Lung (tissue), 17 donors: ENCODE measurements at places on chromosomes 16 and 17.

GRCh38 chr17:6639586-6640535, 650 bp downstream of the KIAA0753 start:
- H3K36me3 ChIP-seq = peaks cover 8% of the 10 kb centered on the region
- H3K27ac ChIP-seq = peak overlapping the region; percentile 91
- DNase-seq = no peak

DNA sequence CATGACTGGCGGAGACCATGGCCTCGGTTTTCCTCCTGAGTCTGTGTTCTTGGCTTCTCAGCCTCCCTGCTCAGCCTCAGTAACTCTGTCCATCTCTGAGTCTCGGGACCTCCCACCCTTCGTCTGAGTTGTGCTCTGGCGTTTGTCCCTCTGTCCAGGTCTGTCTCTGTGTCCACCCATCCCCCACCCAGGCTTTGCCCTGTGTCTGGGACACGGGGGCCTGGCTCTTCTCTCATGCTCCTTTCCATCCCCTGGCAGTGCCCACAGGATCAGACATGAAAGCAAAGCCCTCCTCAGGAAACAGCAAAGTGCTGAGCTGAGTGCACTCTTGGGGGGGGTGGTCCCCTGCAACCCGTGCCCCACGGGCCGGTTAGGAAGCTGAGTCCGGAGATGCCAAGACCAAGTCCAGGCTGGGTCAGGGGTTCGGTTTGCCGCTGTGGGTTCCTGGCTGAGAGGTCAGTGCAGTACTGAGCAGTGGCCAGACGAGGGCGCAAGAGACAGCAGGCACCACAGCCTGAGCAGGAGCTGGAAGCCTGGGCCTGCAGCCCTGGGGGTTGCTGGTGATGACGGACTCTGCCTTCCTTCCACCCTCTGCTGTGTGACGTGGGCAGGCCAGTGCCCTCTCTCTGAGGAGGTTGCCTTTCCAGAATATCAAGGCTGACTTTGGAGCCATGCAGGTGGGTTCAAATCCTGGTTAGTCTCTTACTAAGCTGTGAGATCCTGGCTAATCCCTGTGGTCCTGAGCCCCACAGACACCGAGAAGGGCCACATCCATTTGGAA, 2.5 kb downstream of the P2RX1 start:
- no peak overlapping the region for H3K4me3 ChIP-seq
- H3K36me3 ChIP-seq = no peaks in the 10 kb centered on the region
- peaks cover 33% of the 10 kb centered on the region for H3K4me1 ChIP-seq

- no peak overlapping the region for H3K27ac ChIP-seq
- no peak for DNase-seq
- H3K36me3 ChIP-seq = no peaks in the 10 kb centered on the region
- H3K4me1 ChIP-seq = no peaks in the 10 kb centered on the region
Observed at GRCh38 chr17:4405038-4405669, 28.6 kb upstream of the SPNS3 start.

- peak overlapping the region; percentile 81 for H3K4me3 ChIP-seq
- H3K4me1 ChIP-seq = peaks cover 5% of the 10 kb centered on the region
- H3K27ac ChIP-seq = peak overlapping the region; percentile 1
- DNase-seq = no peak
- H3K36me3 ChIP-seq = no peaks in the 10 kb centered on the region
- H3K27me3 ChIP-seq = no peaks in the 10 kb centered on the region
Observed at GRCh38 chr16:87490096-87490798, 2.6 kb downstream of the ZCCHC14 start.

GRCh38 chr17:74252211-74252610, 21.8 kb upstream of the DNAI2 start:
- no peaks in the 10 kb centered on the region for H3K27me3 ChIP-seq
- H3K4me1 ChIP-seq = no peaks in the 10 kb centered on the region
- H3K27ac ChIP-seq = no peak overlapping the region
- H3K4me3 ChIP-seq = no peak overlapping the region
- no peaks in the 10 kb centered on the region for H3K36me3 ChIP-seq
- DNase-seq = no peak

- no peak overlapping the region for H3K27ac ChIP-seq
- H3K27me3 ChIP-seq = no peaks in the 10 kb centered on the region
- peaks cover 3% of the 10 kb centered on the region for H3K4me1 ChIP-seq
- peaks cover 44% of the 10 kb centered on the region for H3K36me3 ChIP-seq
Observed at GRCh38 chr16:23407436-23408127, 45.4 kb downstream of the COG7 start.

DNA sequence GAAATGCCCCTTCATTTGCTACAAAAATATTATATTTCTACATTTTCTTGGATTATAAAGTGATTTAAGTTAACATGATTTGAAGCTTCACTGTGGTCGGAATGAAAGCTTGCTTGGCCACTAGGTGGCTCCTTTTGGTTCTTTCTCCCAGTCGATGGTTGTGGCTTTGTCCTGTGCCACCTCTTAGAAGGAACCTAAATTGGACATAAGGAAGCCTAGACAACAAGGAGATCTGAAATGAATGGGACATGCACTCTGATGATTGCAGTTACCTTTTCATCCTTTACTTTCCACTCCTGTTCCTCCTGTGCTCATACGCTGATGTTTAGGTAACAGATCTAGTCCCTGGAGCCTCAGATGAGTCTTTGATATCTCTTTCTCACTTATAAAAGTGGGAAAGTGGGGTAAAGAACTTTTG, 39.2 kb downstream of the FTO start:
- no peaks in the 10 kb centered on the region for H3K27me3 ChIP-seq
- H3K4me1 ChIP-seq = no peaks in the 10 kb centered on the region
- no peaks in the 10 kb centered on the region for H3K36me3 ChIP-seq
- no peak for DNase-seq

GRCh38 chr16:11349599-11350276, 4.5 kb downstream of the RMI2 start:
- H3K27ac ChIP-seq = no peak overlapping the region
- no peaks in the 10 kb centered on the region for H3K4me1 ChIP-seq
- peak; percentile 99 for DNase-seq
- H3K4me3 ChIP-seq = no peak overlapping the region

- peak overlapping the region; percentile 78 for H3K4me3 ChIP-seq
- no peaks in the 10 kb centered on the region for H3K36me3 ChIP-seq
- DNase-seq = no peak
- peaks cover 8% of the 10 kb centered on the region for H3K4me1 ChIP-seq
Observed at GRCh38 chr16:69564845-69565670, 708 bp upstream of the NFAT5 start.

DNA sequence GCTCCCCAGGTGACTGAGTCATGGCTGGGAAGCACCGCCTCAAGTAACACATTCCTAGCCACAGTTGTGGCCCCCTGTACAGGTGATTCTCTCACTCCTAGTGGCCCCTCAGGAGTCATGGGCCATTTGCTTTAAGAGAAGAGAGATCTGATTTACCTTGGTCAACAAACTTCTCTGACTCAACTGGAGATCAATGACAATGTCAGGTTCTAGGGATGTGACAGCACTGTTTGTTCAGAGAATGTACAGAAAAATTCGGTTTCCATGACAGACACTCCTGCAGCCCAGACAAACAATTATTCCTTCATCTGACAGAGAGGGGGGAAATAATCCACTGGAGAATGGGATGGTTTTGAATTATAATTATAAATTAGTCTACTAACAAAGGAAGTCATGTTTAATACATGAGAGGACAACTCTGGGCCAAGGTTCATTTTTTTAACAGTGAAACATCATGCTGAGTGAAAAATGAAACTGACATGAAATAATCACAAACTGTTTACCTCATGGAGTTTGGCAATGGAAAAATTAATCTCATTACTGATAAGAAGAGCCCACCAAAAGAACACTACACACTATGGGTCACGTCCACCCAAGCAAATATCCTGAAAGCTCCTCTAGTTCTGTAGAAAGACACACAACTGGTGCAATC, 9.7 kb downstream of the ERN1 start:
- H3K4me3 ChIP-seq = no peak overlapping the region
- H3K27ac ChIP-seq = no peak overlapping the region
- H3K36me3 ChIP-seq = no peaks in the 10 kb centered on the region
- no peak for DNase-seq

GRCh38 chr17:32520104-32520701, 33.4 kb downstream of the CDK5R1 start:
- DNase-seq = peak; percentile 69
- H3K27me3 ChIP-seq = no peaks in the 10 kb centered on the region
- no peaks in the 10 kb centered on the region for H3K4me1 ChIP-seq
- H3K36me3 ChIP-seq = no peaks in the 10 kb centered on the region

- no peaks in the 10 kb centered on the region for H3K36me3 ChIP-seq
- no peak for DNase-seq
- no peak overlapping the region for H3K27ac ChIP-seq
- no peaks in the 10 kb centered on the region for H3K4me1 ChIP-seq
- H3K4me3 ChIP-seq = no peak overlapping the region
- no peaks in the 10 kb centered on the region for H3K27me3 ChIP-seq
Observed at GRCh38 chr16:53668869-53669268, 34.8 kb downstream of the RPGRIP1L start.

DNA sequence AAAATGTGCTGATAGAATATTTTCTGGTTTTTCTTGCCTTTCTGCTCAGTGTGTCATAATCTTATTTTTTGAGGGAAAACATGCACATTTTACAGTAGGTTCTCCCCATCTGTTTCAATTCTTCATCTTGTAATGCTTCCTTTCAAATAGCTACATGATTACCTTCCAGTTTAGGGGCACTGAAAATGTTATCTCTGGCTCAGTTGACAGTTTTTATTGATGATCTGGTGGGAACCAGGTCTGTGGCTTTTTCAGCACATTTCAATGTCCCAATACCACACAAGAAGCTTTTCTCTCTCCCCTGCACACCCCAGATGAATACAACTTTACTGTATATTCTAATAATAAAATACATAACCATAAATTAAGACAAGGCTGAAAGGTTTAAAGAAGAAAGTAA, 36.5 kb downstream of the FTO start:
- no peaks in the 10 kb centered on the region for H3K27me3 ChIP-seq
- no peaks in the 10 kb centered on the region for H3K4me1 ChIP-seq
- DNase-seq = no peak

GRCh38 chr17:49514071-49514721, 19.1 kb downstream of the NGFR start:
- H3K36me3 ChIP-seq = no peaks in the 10 kb centered on the region
- H3K4me3 ChIP-seq = no peak overlapping the region
- no peak overlapping the region for H3K27ac ChIP-seq
- H3K27me3 ChIP-seq = no peaks in the 10 kb centered on the region
- H3K4me1 ChIP-seq = peaks cover 4% of the 10 kb centered on the region

DNA sequence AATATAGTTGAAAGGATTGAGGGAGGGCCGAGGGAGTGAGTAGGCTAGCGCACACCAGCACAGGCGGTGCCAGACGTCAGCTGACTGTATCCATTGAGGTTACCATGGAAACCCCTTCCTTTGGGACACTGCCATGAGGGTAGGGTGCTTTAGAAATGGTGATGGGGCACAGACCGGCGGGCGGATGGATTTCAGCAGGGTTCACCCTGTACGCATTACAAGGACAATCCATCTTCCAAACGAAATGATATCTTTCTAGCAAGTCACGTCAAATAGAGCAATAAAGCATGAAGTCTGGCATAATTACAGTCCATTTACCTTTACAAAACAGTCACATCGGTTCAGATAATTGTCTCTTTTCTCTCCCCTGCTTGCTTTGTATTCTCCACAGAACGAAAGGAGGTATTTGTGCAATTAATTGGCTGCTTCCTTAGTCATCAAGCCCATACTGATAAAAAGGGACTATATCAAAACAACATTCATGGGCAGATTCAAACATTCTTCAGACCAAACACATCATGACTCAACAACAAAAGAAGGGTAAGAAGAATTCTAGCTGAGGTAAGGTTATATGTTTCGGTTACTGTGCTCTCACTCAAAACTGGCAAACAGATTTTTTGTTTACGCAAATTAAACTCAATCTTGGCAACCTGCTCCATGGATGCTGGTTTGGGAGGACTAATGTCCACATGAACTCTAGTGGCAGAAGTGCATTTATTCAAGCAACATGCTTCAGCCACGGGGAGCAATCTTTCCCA, 140.6 kb downstream of the CDK5R1 start:
- no peaks in the 10 kb centered on the region for H3K27me3 ChIP-seq
- no peak overlapping the region for H3K27ac ChIP-seq
- H3K4me3 ChIP-seq = no peak overlapping the region
- DNase-seq = peak; percentile 61
- no peaks in the 10 kb centered on the region for H3K36me3 ChIP-seq
- peaks cover 3% of the 10 kb centered on the region for H3K4me1 ChIP-seq

DNA sequence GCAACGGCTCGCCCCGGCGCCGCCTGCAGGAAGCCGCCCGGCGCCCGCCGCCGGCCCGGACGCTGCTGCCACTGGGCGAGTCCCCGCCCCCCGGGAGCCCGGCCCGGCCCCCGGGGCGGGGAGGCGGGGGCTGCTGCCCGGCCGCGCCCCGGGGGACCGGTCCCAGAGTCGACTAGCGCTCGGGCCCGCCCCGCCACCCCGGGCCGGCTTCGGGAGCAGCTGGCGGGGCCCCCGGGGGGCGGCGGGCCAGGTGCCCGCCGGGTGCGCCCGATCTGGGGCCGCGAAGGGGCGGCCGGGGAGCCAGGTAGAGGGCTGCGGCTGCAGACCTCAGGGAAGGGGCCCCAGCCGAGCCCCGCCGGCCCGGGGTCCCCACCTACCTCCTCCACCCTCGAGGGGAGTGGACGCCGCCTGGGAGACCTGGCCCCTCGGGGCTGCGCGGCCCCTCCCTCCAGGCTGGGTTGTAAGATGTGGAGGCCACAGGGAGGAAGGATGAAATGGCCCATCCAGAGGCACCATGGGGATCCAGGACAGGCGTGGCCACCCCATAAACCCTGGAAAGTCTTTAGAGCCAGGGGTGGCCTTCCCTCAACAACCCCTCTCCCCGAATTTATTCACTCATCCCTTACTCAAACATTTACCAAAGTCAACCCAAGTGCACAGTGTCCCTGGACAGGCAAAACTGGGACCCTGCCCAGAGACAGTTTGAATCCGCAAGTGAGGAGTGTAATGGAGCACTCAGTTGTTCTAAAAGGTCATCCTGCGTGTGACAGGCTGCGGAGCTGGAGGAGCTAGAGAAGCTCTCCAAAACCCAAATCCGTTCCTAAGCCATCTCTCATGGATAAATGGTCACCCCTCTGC, at the start of gene CDYL2:
Gene CDYL2 (minus strand): TSS at position 73 of the 858 bp plus-strand sequence. CDS start 425 bp downstream, outside the sequence.
- H3K27me3 ChIP-seq = no peaks in the 10 kb centered on the region
- DNase-seq = peak; percentile 21
- no peaks in the 10 kb centered on the region for H3K36me3 ChIP-seq

DNA sequence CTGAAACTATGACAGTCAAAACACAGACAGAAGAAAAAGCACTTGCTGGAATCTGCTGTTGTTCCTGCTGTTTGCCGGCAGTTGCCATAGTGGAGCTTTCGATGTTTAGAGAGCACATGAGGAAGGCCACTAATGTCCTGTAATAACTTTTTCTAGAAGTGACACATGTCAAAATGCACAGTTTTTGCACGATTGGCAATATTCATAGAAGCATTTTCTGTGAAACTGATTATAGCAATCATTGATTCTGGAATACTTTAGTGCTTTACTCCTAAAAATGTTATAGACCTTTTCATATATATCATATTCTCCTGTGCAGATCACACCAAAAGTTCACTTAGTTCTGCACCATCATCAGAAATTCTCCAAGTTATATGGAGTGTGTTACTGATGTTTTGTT, 407.0 kb upstream of the SOX9 start:
- no peaks in the 10 kb centered on the region for H3K4me1 ChIP-seq
- no peaks in the 10 kb centered on the region for H3K27me3 ChIP-seq
- no peak for DNase-seq
- no peaks in the 10 kb centered on the region for H3K36me3 ChIP-seq

- peaks cover 15% of the 10 kb centered on the region for H3K36me3 ChIP-seq
- peak; percentile 93 for DNase-seq
- no peaks in the 10 kb centered on the region for H3K27me3 ChIP-seq
Observed at GRCh38 chr16:50802000-50802399, 60.1 kb downstream of the CYLD start.

GRCh38 chr16:22970209-22970865, 156.4 kb downstream of the HS3ST2 start:
- DNase-seq = peak; percentile 6
- no peak overlapping the region for H3K4me3 ChIP-seq
- H3K27ac ChIP-seq = no peak overlapping the region
- H3K36me3 ChIP-seq = no peaks in the 10 kb centered on the region
- H3K4me1 ChIP-seq = no peaks in the 10 kb centered on the region
- H3K27me3 ChIP-seq = no peaks in the 10 kb centered on the region
